T-cell (primary cell): ENCODE measurements at places on chromosomes 16 and 17.

GRCh38 chr16:56932721-56933619, 1.0 kb downstream of the HERPUD1 start:
- H3K4me3 ChIP-seq, result peak overlapping the region; percentile 83
- no peaks in the 10 kb centered on the region for H3K27me3 ChIP-seq

DNA sequence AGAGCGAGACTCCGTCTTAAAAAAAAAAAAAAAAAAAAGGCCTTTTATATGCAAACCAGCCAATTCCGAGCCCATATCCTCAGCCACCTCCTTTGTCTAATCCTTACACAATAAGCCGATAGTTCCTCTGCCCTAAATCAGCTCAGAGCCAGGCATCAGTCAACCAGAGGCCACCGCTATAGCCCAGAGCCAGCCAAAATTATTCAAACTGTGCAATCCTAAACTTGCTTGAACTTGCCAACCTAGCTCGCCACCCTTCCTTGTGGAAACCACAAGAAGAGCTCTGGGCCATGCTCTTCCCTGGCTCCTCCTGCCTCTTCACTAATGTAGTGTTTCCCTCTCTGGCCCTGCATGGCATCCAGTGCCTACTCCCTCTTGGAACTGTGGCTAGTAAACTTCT, 17.7 kb downstream of the ITGAL start:
- DNase-seq, result no peak
- no peak overlapping the region for H3K4me3 ChIP-seq
- no peak overlapping the region for H3K27ac ChIP-seq
- no peaks in the 10 kb centered on the region for H3K27me3 ChIP-seq

GRCh38 chr16:85718682-85719081, 29.9 kb upstream of the GINS2 start:
- no peak for DNase-seq
- no peak overlapping the region for H3K4me3 ChIP-seq
- no peak overlapping the region for H3K27ac ChIP-seq
- H3K4me1 ChIP-seq, result peaks cover 11% of the 10 kb centered on the region
- peaks cover 48% of the 10 kb centered on the region for H3K27me3 ChIP-seq

DNA sequence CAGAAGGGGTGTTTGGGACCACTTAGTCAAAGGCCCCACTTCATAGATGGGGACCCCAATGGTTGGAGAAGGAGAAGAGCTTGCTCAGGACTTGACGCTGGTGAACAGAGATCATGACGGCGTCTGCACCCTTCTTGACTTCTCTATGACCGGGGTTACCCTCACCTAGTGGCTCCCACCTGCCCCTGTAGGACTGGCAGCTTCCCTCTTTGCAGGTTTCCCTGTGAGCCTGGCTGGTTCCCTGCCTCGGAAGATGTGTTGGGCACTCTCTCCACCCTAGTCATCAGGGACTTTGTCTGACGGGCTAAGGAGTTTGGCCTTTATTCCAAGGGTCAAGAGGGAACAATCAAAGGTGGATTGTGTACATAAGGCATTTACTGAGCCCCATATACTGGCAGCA, 22.7 kb downstream of the TBX4 start:
- H3K4me3 ChIP-seq, result no peak overlapping the region
- no peaks in the 10 kb centered on the region for H3K36me3 ChIP-seq
- H3K4me1 ChIP-seq, result no peaks in the 10 kb centered on the region
- no peak overlapping the region for H3K27ac ChIP-seq
- no peaks in the 10 kb centered on the region for H3K27me3 ChIP-seq
- no peak for DNase-seq

DNA sequence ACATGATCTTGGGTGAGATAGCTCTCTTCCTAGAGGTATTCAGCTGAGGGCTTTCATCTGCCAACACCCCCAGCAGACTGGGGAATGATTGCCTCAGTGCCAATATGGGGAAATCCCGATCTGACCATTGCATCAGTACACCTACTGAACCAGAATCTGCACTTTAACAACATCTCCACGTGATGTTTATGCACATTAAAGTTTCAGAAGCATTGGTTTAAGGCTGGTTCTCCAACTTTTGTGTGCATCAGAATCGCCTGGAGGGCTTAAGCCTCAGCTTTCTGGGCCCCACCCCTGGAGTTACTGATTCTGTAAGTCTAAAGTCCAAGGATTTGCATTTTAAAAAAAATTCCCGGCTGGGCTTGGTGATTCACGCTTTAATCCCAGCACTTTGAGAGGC, 123.6 kb upstream of the MED13 start:
- H3K4me3 ChIP-seq, result no peak overlapping the region
- DNase-seq, result no peak
- H3K4me1 ChIP-seq, result no peaks in the 10 kb centered on the region
- H3K27me3 ChIP-seq, result no peaks in the 10 kb centered on the region
- H3K36me3 ChIP-seq, result no peaks in the 10 kb centered on the region
- no peak overlapping the region for H3K27ac ChIP-seq

DNA sequence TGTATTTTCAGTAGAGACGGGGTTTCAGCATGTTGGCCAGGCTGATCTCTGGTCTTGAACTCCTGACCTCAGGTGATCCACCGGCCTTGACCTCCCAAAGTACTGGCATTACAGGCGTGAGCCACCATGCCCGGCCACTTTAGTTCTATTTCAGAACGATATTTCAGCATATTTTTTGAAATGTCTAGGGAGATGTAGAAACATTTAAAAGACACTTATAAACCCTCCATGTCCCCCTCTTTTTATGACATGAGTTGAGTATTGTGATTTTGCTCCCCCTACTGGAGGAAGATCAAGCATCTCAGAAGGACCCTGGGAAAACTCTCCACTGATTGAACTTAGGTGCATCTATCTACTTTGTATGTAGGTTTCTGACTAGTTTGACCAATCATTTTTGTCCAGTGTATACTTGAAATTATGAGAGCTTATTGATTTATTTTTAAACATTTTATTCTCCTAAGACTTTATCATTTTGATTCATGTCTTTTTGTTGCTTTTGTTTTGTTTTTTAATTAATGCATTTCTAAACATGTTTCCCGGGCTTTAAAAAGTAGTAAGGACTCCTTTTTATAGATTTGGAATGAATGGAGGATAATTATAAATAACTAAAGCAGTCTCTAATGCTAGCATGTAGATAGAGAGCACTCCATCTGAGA, 105.1 kb downstream of the CHD9 start:
- H3K36me3 ChIP-seq, result peaks cover 16% of the 10 kb centered on the region
- H3K4me3 ChIP-seq, result no peak overlapping the region
- H3K27me3 ChIP-seq, result no peaks in the 10 kb centered on the region
- no peak for DNase-seq
- no peaks in the 10 kb centered on the region for H3K4me1 ChIP-seq
